ENCODE measurements at places on chromosomes 7 and 10. TPM values are rescaled to one million over a fixed set of nuclear protein-coding genes. Genes with fewer than 3 reads are reported as not detected.

The LANCL2 gene
- 7.6 TPM for total RNA-seq

The ARMC3 gene
- total RNA-seq: 1.4 TPM

The CTAGE8 gene
- not detected for total RNA-seq

The TAS2R5 gene
- 0.57 TPM for total RNA-seq

The FANK1 gene
- total RNA-seq: 31.3 TPM

The EBF3 gene
- total RNA-seq: not detected

The NPY4R2 gene
- not detected for total RNA-seq

The KAZALD1 gene
- total RNA-seq: not detected

The AVL9 gene
- 31.8 TPM for total RNA-seq

DNA sequence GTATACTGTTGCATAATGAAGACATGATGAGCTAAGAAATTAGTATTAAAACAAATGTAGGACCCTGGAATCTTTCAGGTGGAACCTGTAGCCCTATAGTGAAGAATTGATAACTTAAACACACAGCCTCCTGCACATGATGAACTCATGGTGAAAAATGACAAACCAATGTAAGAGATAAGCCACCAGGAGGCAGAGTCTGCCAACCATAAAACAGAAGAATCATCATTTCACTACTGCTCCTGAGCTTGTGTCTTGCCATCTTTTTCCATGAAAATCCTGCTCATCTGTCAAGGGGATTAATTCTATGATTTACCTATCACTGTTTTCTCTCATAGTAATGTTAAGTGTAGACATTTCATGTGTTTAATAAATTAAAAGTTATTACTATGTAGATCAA lies 363.9 kb downstream of the MALRD1 start:
- H3K4me3 ChIP-seq: no peak overlapping the region
- H3K4me1 ChIP-seq: no peaks in the 10 kb centered on the region
- H3K27me3 ChIP-seq: no peaks in the 10 kb centered on the region
- H3K27ac ChIP-seq: no peak overlapping the region
- no peak for DNase-seq
- no peaks in the 10 kb centered on the region for H3K36me3 ChIP-seq

- no peaks in the 10 kb centered on the region for H3K4me1 ChIP-seq
- no peaks in the 10 kb centered on the region for H3K27me3 ChIP-seq
- H3K4me3 ChIP-seq: no peak overlapping the region
- H3K27ac ChIP-seq: no peak overlapping the region
- no peak for DNase-seq
These were observed 34.0 kb upstream of the PDGFA start for GRCh38 chr7:553636-554111.

- no peaks in the 10 kb centered on the region for H3K4me1 ChIP-seq
- H3K27me3 ChIP-seq: no peaks in the 10 kb centered on the region
- no peaks in the 10 kb centered on the region for H3K36me3 ChIP-seq
- DNase-seq: no peak
These were observed 69.7 kb upstream of the MGMT start for GRCh38 chr10:129397198-129397974.

- no peaks in the 10 kb centered on the region for H3K4me1 ChIP-seq
- H3K4me3 ChIP-seq: no peak overlapping the region
- no peak overlapping the region for H3K27ac ChIP-seq
- no peaks in the 10 kb centered on the region for H3K27me3 ChIP-seq
- H3K36me3 ChIP-seq: no peaks in the 10 kb centered on the region
These were observed 739.5 kb downstream of the SORCS1 start for GRCh38 chr10:106424981-106425380.

GRCh38 chr10:104872691-104873090 lies 231.6 kb downstream of the SORCS3 start:
- H3K27me3 ChIP-seq: no peaks in the 10 kb centered on the region
- H3K27ac ChIP-seq: no peak overlapping the region
- no peak for DNase-seq
- H3K36me3 ChIP-seq: no peaks in the 10 kb centered on the region
- H3K4me3 ChIP-seq: no peak overlapping the region

DNA sequence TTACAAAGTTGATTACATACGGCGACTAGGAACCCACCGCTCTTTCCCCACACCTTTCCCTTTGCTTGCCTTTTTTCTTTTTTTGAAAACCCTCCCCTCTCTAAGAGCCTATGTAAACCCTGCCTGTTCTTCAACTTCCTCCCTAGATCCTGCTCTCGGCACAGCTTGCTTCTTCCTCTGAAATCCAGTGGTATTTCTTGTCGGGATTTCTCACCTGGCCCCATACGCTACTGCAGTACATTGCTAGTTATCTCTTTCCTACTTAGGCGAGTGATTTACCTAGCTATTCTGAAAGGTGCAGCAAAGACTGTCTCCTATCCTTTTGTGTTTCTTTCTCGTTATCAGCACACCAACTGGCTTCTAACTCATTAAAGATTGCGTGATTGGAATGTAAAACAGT lies 371.1 kb downstream of the PRPF18 start:
- H3K27me3 ChIP-seq: no peaks in the 10 kb centered on the region
- DNase-seq: no peak
- no peak overlapping the region for H3K27ac ChIP-seq
- no peaks in the 10 kb centered on the region for H3K4me1 ChIP-seq

- H3K36me3 ChIP-seq: no peaks in the 10 kb centered on the region
- no peak overlapping the region for H3K27ac ChIP-seq
- peaks cover 12% of the 10 kb centered on the region for H3K4me1 ChIP-seq
- H3K4me3 ChIP-seq: no peak overlapping the region
- DNase-seq: no peak
These were observed 6.0 kb upstream of the PSMG3 start for GRCh38 chr7:1575809-1576208.

DNA sequence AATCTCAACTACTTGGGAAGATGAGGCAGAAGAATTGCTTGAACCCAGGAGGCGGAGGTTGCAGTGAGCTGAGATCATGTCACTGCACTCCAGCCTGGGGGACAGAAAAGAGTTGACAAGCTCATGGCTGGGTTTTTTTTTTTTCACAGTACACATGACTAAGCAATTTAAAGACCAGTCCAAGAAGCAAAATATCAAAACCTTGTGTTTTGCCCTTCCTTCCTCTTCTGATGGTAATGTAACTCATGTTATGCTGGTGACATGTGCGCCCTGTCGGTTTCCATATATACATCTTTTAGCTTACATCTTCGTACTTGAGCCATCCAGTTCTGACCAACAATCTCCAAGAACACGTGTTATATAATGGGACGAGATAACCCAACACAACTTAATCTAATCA lies 237.7 kb upstream of the PLXDC2 start:
- H3K4me1 ChIP-seq: no peaks in the 10 kb centered on the region
- no peaks in the 10 kb centered on the region for H3K36me3 ChIP-seq
- H3K4me3 ChIP-seq: no peak overlapping the region
- no peaks in the 10 kb centered on the region for H3K27me3 ChIP-seq

GRCh38 chr7:70836946-70837345 lies 295.0 kb upstream of the GALNT17 start:
- H3K4me1 ChIP-seq: no peaks in the 10 kb centered on the region
- no peak overlapping the region for H3K27ac ChIP-seq
- no peak for DNase-seq
- no peaks in the 10 kb centered on the region for H3K36me3 ChIP-seq
- H3K27me3 ChIP-seq: no peaks in the 10 kb centered on the region

DNA sequence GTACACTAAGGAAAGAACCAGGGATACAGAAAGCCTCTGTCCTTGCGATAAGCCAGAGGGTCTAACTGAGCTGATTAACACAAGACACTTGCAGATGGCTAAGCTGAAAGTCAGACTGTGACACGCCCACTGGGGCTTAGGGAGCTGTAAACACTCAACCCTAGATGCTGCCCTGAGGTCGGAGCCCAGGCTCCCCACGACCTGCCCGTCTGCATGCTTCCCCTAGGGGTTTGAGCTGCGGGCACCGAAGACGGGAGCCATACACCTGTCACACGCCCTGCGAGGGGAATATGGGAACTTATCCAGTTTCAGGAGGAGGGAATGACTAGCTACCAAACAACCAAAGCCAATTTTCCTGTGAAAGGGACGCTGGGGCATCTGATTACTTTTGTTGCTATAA lies 96.0 kb downstream of the HTR5A start:
- no peaks in the 10 kb centered on the region for H3K36me3 ChIP-seq
- DNase-seq: no peak
- H3K27me3 ChIP-seq: peaks cover 3% of the 10 kb centered on the region
- H3K4me3 ChIP-seq: no peak overlapping the region
- H3K4me1 ChIP-seq: no peaks in the 10 kb centered on the region
- H3K27ac ChIP-seq: no peak overlapping the region

- no peak overlapping the region for H3K27ac ChIP-seq
- no peaks in the 10 kb centered on the region for H3K27me3 ChIP-seq
- H3K36me3 ChIP-seq: no peaks in the 10 kb centered on the region
- H3K4me3 ChIP-seq: no peak overlapping the region
- no peaks in the 10 kb centered on the region for H3K4me1 ChIP-seq
These were observed 138.1 kb upstream of the CHST15 start for GRCh38 chr10:124231168-124232155.

GRCh38 chr10:89001024-89001728 lies 10.6 kb downstream of the FAS start:
- no peak for DNase-seq
- H3K4me3 ChIP-seq: peak overlapping the region; percentile 82
- H3K27me3 ChIP-seq: no peaks in the 10 kb centered on the region

GRCh38 chr7:141609576-141609975 lies 58.4 kb downstream of the AGK start:
- no peak overlapping the region for H3K27ac ChIP-seq
- H3K4me1 ChIP-seq: no peaks in the 10 kb centered on the region
- no peak overlapping the region for H3K4me3 ChIP-seq

DNA sequence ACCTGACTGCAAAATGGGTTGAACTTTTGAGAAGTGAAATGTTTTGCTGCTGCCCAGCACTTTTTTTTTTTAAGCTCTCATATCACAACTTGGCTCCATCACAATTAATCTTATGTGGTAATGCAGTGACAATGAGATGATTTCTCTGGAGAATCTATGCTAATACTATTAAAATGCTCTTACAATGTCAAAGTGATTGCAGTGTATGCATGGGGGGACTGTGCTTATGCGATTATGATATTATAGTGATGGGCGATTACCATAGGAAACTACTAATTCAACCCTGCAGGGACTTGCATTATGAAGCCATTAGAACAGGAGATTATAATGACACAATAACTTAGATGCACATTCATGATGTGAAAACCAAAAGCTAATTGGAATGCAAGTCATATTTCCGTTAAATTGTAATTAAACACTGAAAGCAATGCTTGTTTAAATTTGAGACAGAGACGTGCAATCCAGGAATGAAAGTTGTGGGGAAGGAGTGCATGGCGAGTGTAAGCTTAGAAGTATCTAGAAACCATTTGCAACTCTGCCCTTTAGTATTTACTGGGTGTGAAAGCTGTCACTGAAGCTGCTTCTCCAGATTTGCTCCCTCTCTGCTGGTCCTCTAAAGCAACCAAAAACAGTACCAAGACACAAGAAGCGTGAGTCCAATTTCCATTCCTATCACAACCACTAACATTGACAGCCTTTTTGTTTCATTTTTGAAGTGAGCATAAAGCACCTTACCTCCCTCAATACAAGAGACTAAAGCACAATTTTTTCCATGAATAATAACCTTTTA lies 21.6 kb downstream of the PTER start:
- no peak overlapping the region for H3K4me3 ChIP-seq
- H3K27me3 ChIP-seq: no peaks in the 10 kb centered on the region
- no peaks in the 10 kb centered on the region for H3K4me1 ChIP-seq
- H3K27ac ChIP-seq: no peak overlapping the region
- H3K36me3 ChIP-seq: no peaks in the 10 kb centered on the region

DNA sequence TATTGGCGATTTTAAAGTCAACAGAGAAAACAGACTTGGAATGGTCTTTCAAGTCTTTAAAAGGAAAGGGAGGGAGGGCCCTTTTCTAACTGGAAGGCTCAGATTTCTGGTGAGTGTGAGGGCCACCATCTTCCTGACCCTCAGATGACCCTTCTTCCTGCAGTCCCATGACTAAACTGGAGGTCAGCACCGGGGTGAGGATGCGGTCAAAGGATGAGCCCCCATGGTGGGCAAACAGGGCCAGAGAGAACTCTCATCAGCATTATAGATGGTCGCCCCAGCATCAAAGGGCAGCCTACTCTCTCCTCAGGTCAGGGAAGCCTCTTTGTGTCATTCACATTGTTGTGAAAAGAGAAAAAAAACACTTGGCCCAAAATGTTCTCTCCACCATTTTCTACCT lies 219.2 kb downstream of the LRMDA start:
- H3K27me3 ChIP-seq: no peaks in the 10 kb centered on the region
- no peak overlapping the region for H3K4me3 ChIP-seq
- no peak for DNase-seq

DNA sequence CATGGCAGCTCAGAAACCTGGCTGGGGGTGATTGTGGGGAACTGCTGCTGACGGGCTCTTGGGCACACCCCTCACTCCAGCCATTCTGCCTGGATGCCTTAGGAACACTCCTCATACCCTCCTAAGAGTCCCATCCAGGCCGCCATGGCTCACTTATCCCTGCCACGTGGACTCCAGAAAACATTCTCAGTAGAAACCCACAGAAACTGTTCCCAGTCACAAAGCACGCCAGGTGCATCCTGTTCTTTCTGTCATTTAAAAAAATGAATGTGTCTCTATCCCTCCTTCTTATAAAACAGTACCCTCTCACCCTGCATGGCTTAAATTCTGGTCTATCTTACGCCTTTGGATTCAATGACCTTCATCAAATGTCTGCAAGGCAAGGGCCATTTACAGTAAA lies 177.7 kb downstream of the CUX1 start:
- no peaks in the 10 kb centered on the region for H3K36me3 ChIP-seq
- H3K27ac ChIP-seq: no peak overlapping the region
- no peak for DNase-seq
- H3K4me3 ChIP-seq: no peak overlapping the region
- no peaks in the 10 kb centered on the region for H3K4me1 ChIP-seq
- H3K27me3 ChIP-seq: no peaks in the 10 kb centered on the region

GRCh38 chr7:4479367-4480039 lies 202.6 kb upstream of the FOXK1 start:
- H3K27ac ChIP-seq: no peak overlapping the region
- H3K4me3 ChIP-seq: no peak overlapping the region
- H3K27me3 ChIP-seq: no peaks in the 10 kb centered on the region

- no peaks in the 10 kb centered on the region for H3K36me3 ChIP-seq
- no peaks in the 10 kb centered on the region for H3K27me3 ChIP-seq
- no peak overlapping the region for H3K4me3 ChIP-seq
- H3K27ac ChIP-seq: no peak overlapping the region
These were observed 1086.9 kb downstream of the XPNPEP1 start for GRCh38 chr10:108836362-108836761.

DNA sequence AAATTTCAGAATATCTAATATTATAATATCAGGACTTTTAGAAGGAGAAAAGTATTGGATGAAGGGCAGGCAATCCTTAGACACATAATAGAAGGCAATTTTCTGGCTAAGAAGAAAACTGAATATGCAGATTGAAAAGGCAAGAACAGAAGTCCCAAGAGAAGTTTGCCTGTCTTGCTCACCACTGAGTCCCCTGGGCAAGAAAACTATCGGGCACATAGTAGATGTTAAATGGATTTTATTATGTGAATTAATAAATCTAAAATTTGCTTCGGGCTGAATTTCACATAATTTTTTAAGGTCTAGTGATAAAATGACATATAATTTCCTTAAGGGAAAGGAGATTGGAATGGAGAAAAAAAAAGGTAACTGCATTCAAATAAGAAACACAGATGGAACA lies 380.9 kb upstream of the GRM3 start:
- H3K4me1 ChIP-seq: no peaks in the 10 kb centered on the region
- no peaks in the 10 kb centered on the region for H3K27me3 ChIP-seq
- H3K27ac ChIP-seq: no peak overlapping the region

- no peak overlapping the region for H3K27ac ChIP-seq
- DNase-seq: no peak
- no peaks in the 10 kb centered on the region for H3K4me1 ChIP-seq
- no peaks in the 10 kb centered on the region for H3K36me3 ChIP-seq
- H3K4me3 ChIP-seq: no peak overlapping the region
These were observed 629.8 kb downstream of the ETV1 start for GRCh38 chr7:13359656-13360055.

- no peak overlapping the region for H3K4me3 ChIP-seq
- H3K36me3 ChIP-seq: no peaks in the 10 kb centered on the region
- no peak for DNase-seq
- peaks cover 5% of the 10 kb centered on the region for H3K27me3 ChIP-seq
- no peaks in the 10 kb centered on the region for H3K4me1 ChIP-seq
These were observed 4.2 kb upstream of the ASB4 start for GRCh38 chr7:95481271-95482165.
